Jurkat, Clone E6-1 (cell line): ENCODE measurements at places on chromosomes 4 and X.

GRCh38 chrX:78103623-78104446 is at the start of gene PGK1:
PGK1 (plus strand) TSS chrX:78104248; CDS start chrX:78104341, 93 bp downstream.
- peak; percentile 94 for DNase-seq

DNA sequence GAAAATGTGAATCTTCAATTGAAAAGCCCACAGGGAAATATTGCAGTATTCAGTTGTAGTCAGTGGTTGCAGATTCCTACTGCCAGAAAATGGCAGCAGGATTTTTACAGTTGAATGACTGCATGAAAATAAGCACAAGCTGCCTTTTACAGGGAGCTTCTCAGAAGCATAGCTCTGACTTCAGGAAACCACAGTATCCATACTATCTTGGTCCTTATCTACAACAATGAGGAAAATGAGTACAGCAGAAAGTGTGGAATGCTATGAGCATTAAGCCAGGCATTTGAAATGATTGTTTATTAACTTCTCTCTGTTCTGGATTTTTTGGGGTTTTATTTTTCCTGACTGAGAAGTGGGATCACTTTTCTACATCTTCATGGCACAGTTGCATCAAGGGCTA is 34.6 kb upstream of the PRRG1 start:
- DNase-seq: no peak

DNA sequence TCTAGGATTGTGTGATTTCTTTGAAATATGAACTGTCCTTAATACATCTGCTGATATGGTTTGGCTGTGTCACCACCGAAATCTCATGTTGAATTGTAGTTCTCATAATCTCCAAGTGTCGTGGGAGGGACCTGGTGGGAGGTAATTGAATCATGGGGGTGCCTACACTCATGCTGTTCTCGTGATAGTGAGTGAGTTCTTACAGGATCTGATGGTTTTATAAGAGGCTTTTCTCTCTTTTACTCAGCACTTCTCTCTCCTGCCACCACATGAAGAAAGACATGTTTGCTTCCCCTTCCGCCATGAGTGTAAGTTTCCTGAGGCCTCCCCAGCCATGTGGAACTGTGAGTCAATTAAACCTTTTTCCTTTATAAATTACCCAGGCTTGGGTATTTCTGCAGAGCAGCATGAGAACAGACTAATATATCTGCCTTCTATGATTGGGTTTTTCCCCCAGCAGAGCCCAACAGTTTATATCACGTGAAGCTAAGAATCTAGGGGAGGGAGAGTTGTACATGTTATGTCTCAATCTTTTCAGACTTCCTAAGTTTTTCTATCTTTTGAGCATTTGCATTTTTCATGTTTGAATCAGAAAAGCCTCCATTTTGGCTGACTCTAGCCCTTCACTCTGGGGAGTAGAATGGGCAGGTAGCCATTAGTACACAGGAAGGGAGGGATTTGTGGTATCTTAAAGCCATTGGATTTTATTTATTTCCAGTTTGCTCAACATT is 58.9 kb downstream of the PLAC1 start:
- DNase-seq: no peak

GRCh38 chr4:72918362-72918761 is 151.2 kb downstream of the COX18 start:
- DNase-seq: no peak

DNA sequence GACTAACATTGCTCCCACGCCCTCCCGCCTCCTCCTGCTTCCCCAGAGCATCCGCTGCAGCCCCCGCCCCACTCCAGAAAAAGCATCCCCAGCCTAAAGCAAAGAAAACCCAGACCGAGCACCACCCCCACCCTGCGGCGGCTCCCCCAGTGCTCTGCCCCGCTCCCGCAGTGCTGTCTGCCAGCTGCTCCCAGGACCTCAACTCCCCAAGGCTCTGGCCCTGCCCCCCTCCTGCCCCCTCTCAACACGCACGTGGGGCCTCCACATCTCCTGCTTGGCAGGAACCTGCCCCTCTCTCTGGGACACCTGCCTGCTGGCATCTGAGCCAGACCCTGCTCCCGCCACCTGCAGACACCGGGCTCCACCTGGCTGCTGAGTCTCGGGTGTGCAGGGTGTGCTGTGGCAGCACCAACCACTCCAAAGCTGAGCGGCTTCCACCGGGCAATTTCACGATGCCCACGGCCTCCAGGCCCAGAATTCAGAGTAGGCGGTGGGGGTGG is 79.4 kb downstream of the FAM53A start:
- peak; percentile 58 for DNase-seq

DNA sequence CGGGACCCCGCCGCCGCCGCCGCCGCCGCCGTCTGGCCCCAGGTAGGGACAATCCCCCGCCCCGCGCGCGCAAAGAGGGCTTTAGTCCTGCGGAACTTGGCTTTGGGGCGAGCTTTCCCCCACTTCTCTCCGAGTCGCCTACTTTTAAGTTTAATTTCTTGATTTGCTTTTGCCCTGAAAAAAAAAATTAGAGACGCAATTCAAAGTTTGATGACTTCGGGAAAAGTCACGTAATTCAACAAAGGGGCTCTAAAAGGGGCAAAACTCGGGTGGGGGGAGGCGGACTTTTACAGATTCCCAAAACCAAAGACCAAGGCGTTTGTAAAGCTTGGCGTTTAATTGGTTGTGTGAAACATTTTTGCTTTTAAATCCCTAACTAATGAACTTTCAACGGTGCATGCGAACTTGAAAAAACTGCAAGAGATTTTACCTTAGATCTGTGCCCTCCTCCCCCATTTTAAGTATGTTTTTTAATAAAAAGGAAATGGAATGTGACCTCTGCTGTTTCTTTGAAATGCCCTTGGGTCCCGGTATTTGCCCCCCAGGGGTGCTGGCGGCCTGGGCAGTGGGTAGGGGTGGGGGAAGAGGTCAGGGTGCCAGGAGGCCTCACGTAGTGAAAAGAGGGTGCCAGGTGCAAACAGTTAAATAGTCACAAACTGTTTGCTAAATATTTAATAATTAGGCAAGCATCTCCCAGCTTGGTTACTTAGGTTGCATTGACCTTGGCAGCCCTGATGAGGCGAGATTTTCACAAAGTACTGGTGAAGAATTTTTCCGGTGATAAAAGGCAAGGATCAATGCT is 209.7 kb downstream of the NWD2 start:
- no peak for DNase-seq

DNA sequence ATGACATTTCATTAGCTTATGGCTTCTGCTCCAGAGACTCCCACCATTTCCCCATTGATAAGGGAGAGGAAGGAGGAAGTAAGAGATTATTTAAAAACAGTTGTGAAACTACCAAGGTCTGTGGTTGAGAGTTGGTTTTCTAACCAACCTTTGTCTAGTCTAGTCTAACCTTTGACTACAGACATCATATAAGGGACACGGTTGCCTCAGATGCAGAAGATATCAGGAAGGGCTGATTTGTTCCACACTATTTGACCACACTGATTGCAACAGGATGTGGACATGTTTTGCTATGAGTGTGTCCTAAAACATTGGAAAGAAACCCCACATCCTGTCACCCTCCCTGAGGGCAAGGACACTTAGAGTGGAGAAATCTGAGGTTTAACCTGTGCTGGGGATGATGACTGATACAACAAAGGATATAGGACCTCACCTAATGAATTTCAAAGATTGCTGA is 53.0 kb downstream of the COQ2 start:
- peak; percentile 65 for DNase-seq

DNA sequence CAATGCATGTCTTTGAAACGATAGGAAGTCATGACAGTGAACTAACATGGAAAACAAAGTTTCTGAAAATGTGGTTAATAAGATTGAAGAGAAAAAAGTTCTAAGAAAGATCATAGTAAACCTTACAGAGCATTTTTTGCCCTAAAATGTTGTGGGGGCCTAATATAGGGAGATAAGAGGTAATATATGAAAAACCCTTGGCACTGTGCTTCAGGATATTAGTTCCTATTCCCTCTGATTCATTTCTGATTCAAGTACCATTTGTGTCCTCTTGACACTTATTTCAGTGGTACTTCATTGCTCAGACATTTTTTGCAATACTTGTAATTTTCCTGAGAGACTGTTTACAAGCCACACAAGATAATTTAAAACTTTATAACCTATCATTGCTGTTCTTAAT is 35.1 kb downstream of the PAQR3 start:
- no peak for DNase-seq

GRCh38 chr4:155249016-155249566 is 40.7 kb downstream of the NPY2R start:
- no peak for DNase-seq

DNA sequence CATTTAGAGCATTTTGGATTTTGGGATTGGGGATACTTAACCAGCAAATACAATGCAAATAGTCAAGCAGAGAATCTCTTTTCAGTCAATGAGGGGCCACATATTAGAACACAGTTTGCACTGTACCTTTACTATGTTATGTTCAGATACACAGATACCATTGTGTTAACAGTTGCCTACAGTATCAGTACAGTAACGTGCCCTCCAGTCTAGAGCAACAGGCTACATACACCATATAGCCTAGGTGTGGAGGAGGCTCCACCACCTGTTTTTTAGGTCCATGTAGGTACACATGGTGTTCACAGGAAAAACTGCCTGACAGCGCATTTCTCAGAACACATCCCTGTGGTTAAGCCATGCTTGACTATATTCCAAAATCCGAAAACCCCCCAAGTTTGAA is 9.1 kb downstream of the GRPEL1 start:
- DNase-seq: no peak

- no peak for DNase-seq
These were observed 29.3 kb upstream of the CBR4 start for GRCh38 chr4:169039251-169039954.

DNA sequence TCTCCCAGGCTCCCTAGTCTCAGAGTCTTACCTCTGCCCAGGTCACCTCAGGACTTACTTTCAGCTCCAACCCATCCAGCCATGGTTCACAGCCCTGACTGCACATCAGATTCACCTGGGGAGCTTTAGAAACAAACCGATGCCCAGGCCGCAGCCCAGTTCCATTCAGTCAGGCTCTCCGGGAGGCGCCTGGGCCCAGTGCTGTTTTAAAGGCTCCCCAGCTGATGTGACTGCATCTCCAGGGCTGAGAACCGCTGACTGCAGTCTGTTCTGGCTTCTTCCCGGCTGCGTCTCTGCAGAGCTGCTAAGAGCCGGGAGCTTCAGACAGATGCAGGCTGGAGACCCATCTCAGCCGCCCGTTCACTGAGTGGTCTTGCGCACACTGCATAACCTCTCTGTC is 44.4 kb upstream of the LGI2 start:
- DNase-seq: no peak

DNA sequence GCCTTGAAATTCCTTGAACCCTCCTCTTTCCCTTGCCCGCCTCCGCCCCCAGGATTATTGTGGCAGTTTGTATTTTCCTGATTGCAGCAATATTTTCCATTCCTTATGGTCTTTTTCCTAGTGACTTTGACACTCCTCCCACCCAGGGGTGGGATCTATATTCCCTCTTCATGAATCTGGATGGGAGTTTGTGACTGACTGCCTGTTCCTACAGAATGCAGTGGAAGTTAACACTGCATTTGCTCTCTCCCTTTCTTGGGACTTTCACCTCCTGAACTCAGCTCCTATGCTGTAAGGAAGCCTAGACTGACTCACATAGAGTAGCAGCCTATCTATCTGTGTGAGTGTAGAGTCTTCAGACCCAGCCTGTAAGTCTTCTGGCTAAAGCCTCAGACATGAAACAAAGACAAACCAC is 2.2 kb downstream of the FUNDC2 start:
- DNase-seq: no peak

- no peak for DNase-seq
These were observed 265.8 kb downstream of the PCDH18 start for GRCh38 chr4:137266511-137266910.

- no peak for DNase-seq
These were observed 183.5 kb downstream of the MSL3 start for GRCh38 chrX:11941571-11941970.

DNA sequence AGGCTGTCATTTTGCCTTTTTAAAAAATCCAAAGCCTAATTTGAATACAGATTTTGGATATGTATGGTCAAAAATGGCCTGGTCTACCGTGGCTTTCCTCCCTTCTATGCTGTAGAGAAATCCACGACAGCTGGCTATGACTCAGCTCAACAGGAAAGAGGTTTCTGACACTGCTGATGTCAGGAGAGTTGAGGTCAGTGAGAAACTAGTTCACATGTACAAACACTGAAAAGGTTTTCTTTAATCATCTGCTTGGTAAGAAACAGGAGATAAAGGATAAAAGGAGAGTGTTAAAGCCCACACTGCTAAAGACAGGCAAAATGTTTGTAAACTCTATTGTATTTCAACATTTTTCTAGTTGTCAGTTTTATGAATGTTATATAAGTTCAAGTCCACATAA is 113.9 kb downstream of the NYX start:
- DNase-seq: peak; percentile 12

GRCh38 chr4:183721207-183722081 is 62.4 kb downstream of the TRAPPC11 start:
- DNase-seq: no peak

- DNase-seq: no peak
These were observed 118.7 kb upstream of the AP1S2 start for GRCh38 chrX:15973299-15973698.

DNA sequence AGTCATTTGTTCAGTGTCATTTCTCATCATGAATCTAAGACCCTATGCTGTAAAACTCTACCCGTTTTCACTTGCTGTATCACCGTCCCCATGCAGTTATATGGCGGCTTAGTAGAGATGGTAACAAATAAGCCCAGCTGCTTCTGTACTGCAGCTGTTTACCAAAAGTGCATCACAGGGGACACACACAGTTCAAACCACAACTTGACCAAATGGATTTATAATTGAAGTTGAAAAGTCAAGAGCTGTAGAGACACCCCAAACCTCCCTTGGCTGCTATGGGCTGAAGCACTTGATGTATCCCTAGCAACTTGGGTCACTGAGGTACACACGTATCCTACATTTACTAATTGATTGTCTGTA is 219.0 kb upstream of the FGF13 start:
- no peak for DNase-seq

DNA sequence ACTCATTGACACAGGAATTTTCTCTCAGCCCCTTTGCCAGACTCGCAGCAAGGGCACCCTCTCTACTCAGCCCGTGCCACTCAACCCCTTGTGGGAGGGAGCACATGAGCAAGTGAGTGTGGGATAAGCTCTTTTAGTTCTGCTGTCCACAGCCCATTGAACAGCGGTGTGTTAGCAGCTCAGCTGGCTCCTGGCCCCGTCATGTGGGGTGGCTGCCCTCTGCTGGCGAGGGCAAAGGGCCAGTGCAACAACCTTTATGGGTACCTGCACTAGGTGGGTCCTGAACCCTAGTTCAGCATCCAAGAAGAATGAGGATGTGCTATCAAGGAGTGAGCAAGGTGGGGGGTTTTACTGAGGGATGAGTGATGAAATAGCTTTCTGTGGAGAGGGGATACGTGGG is 85.0 kb upstream of the ZNF81 start:
- peak; percentile 6 for DNase-seq

- DNase-seq: no peak
These were observed 136.2 kb upstream of the RPS6KA3 start for GRCh38 chrX:20402956-20403355.

DNA sequence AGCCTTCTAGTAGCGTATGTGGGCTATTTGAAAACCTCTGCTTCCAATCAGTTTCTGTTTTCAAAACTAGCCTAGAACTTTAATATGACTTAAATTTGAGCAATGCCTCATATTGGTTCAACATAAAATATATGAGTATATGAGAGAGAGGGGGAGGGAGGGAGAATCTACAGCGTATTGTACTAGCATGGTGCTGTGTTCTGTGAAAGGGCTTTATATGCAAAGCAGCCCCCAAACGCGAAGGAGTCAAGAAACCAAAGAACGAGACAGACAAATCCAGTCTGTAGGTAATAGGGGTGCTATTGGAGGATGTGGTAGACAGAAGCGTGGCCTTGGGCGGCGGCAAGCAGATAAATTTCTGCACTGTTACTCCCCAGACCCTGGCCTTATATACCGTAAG is 784 bp upstream of the ANXA5 start:
- DNase-seq: no peak

- DNase-seq: no peak
These were observed 173.1 kb upstream of the PITX2 start for GRCh38 chr4:110795971-110796370.
